ENCODE measurements at places on chromosomes 11 and 22.
A peak's percentile ranks its signal among the peaks of the same experiment; 100 is the strongest.

DNA sequence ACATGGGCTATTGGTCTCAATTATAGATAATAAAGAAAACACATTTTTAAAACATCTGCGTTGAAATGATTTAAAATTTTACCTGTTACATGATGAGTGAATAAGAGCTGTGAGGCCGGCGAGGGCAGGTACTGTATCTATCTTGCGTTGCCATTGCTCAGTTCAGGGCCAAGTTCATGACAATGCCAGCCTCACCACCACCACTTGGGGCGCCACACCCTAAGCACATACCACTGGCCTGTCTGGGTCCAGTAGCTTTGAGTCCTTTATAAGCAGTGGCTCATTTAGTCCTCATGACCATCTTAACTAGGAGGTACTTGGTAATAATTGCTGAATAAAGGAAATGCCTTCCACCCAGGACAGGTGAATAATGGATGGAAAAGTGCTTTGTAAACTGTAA is 14.5 kb upstream of the MB start:
- no peak for DNase-seq

- DNase-seq = no peak
These were observed 30.6 kb downstream of the GLB1L2 start for GRCh38 chr11:134362192-134362901.

DNA sequence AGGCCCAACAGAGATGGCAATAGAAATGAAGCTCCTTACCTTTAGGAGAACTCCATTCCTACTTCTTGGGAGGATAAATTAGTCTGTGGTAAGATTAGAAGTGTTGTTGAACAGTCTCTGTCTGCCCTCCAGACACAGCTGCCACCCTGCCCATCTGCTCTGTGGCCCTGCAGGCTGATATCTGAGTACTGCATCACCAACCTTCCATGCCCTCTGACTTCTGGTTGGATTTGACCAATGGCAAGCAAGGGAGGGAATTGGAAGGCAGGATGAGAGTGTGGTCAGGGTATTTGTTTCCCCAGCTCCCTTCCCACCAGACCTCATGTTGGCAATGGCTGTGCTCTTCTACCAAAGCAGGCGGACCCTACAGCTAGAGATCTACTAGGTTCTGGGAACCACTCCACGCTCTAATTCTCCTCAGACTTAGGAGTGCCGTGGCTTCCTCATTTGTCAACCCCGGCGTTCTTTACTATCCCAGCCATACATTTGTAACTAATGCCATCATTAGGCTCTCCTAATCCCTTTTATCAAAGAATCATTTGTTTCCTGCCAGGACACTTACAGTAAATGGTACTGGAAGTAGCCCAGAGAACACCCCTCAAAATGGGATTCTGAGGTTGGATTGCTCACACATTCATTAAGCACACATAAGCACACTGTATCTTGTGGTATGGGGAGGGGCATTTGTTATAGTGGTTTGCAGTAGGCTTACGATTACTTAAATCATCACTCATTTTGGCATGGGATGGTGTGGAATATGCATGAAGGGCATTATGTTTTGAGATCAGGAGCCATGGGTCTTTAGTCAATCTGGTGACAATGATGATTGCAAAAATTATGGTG is 35.4 kb upstream of the CD44 start:
- no peak for DNase-seq

GRCh38 chr22:46105494-46106278 is 44.6 kb upstream of the PPARA start:
- DNase-seq = no peak

- DNase-seq = no peak
These were observed 77.4 kb downstream of the NAV2 start for GRCh38 chr11:19789835-19790710.

- no peak for DNase-seq
These were observed 19.3 kb downstream of the PRR33 start for GRCh38 chr11:1872267-1872985.

- DNase-seq = no peak
These were observed 131.9 kb upstream of the TEAD1 start for GRCh38 chr11:12542186-12542935.

GRCh38 chr11:88318017-88318416 is 19.5 kb downstream of the CTSC start:
- no peak for DNase-seq

GRCh38 chr11:43833657-43834073 is 47.0 kb upstream of the ALKBH3 start:
- DNase-seq = no peak

DNA sequence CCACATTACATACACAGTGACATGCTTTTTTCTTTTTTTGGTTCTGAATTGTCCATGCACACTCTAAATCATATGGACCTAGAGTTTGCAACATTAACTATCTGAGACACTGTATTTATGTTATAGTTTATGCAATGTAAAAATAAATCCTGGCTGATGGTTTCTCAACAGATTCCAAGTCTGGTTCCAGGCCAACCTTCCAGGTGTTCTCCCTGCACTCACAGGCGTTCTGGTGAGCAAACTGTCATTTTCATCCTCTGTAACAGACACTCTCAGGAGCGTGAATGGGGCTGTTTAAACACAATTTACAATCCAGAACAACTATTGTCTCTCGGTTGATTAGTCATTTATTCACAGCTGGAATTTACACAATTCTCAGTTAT is 36.5 kb upstream of the ANKK1 start:
- DNase-seq = no peak

DNA sequence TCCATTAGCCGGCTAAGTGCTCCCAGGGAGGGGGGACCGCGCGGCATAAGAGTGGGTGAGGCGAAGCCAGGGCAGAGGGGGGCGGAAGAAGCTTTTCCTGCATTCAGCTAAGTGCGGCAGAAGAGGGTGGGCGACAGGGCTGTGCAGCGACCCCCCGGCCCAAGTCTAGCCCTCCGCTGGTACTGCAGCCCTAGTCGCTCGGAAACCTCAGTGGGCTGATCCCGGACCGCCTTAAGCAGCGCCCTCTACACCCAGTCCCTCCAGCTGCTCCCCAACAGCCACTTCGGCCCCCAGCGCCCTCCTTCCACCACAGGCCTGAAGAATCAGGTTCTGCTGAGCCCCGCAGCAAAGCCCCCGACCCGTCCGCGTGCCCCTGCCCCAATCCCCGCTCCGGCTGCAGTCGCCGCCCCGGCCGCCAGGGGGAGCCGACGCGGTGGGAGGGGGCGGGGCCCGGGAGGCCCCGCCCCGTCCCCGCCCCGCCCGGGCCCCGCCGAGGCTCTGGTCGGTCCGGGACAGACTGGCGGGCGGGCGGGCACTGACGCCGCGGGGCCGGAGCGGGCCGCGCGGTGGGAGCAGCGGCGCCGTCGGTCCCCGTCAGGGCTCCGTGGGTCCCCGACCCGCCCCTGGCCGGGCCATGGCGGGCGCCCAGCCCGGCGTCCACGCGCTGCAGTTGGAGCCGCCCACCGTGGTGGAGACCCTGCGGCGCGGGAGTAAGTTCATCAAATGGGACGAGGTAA is at the start of gene PLCB3:
Gene PLCB3, plus strand, starts transcription at position 515 of the 737 bp plus-strand sequence. Its CDS starts 120 bp downstream, at position 635.
- no peak for DNase-seq

GRCh38 chr22:32649515-32650200 is 151.8 kb upstream of the TIMP3 start:
- DNase-seq = no peak

DNA sequence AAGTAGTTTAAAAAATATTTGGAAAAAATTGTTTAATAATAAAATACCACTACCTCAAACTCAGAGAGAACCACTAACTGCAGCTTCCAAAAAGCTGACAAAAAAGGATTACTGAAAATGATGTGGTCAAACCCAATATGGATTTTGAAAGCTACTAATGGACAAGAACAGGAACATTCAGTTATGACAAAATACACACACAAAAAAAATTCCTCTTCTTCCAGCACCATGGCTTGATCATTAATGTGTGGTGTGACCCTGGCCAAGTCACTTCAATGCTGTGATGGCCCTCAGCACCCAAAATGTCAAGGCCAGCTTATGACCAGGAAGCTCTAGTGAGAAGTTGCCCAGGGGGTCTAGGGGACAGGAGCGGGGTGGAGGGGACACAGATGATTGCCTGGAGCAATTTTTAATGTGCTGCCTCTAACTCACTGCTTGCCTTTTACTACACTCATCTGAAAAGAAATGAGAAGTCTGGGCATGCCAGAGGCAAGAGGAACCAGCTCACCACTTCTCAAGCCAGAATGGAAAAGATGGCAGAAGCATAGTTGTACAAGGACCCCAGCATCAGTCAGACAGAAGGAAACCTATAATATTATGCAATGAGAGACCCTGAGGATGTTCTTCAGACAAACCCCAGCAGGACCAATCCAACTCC is 2.2 kb downstream of the SMCO4 start:
- no peak for DNase-seq

- no peak for DNase-seq
These were observed 5.9 kb upstream of the AMOTL1 start for GRCh38 chr11:94762208-94762607.

DNA sequence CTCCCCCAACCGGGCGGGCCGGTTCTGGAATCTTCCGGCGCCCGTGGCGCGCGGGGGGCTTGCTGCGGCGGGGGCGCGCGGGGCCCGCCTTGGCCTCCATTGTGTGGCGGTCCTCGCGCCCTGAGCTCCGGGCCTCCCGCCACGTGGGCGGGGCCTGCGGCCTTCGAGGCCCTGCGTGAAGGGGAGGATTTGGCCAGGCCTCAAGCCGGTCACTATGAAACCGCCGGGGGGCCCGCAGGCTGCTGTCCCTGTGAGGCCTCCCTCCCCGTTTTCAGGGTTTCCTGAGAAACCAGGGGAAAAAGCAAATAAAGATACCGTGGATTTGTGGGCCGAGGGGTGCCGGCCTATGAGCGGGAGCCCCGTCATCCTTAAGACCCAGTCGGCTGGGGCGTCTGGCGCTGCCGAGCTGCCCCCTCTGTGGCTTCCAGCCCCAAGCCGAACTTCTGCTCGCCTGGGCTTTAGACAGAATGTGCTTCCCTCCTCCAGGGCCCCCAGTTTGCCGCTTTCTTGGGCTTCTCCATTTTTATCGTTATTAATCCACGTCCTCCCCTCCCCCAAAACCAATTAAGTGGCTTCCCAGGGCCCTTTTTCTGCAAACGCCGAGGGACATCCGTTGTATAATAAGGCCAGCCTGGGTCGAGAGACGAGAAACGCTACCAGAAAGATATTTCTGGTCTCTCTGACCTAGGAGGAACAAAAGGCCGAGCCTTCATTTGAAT is 602 bp downstream of the EWSR1 start:
- no peak for DNase-seq

GRCh38 chr11:34327804-34328631 is 29.8 kb downstream of the ABTB2 start:
- DNase-seq = no peak

DNA sequence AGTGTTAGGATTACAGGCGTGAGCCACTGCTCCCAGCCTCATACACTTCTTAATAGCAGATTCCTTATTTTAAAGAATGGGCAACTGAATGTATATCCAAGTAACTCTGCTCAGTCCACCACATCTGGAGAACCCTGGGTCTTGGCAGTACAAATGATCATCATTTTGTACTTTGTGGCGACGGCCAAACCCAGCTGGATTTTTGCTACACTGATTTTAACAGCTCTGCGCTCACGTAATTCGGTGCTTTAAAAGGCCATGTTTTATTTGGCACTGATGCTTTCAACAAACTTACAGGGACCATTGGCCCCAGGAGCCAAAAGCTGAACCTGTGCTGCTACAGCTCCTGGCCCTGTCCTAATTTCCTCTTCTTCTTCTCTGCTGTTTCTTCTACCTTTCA is 60.8 kb upstream of the PDE3B start:
- no peak for DNase-seq

DNA sequence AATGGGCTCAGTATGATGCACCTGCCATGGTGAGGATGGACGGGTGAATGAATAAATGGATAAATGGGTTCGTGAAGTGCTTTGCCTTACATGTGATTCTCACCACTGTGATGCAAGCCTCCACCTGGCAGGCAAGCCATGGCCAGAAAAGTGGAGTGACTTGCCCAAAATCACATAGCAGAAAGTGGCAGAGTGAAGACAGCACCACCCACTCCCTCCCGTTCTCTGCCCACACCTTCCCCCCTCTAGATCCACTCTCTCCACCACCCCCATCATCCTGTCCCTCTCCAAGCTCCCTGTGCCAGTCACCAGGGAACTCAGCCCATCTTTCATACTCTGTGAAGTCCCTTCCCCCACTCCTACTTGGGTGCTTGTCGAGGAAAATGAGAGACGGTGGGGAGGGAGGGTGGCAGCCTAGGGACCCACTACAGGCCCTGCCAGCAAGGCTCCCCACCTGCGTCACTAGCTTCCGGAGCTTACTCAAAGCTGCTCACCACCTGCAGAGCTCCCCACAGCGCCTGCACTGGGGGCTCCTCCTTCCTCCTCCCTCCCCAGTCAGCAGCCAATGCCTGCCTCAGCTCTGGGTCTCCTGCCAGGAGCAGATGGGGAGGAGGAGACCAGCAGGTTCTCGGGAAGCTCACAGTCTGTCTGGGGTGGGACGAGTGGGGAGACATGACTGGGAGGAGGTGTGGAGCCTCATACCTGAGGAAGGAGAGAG is 82.3 kb downstream of the PDE2A start:
- peak; percentile 40 for DNase-seq

DNA sequence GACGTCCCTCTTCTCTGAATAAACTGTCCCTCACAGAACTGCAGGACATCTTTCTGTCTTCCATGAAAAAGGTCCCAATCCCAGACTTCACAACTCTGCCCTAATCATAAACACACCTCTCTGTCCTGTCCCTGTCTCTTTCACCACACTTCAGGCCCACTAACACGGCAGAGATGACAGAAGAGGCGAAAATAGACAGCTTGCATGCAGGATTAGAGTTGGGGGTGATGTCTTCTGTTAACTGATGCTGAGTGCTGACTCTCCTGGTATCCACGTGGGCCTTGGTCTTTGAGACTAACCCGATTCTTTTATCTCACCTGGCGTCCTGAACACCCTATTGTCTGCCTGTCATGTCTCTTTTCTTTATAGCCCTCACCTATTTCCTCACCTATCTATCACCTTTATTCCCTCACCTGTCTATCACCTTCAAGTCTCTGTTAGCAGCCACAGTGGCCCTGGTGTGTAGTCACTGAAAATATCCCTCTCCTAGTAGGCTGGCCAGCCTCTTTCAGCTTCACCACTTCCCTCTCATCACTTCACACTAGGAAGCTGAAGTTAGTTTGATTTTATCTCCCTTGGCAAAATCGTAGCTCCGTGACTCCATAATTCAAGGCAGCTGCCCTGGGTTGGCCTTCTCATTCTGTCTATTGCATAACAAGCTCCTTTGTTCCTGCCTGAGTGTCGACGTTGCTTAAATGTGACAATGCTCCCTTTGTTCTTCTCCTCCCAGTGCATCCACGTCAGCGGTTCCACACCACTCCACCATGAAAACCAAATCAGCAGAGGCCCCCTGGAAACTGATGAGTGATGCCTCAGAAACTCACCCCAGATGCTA is 30.6 kb upstream of the DRD2 start:
- no peak for DNase-seq

DNA sequence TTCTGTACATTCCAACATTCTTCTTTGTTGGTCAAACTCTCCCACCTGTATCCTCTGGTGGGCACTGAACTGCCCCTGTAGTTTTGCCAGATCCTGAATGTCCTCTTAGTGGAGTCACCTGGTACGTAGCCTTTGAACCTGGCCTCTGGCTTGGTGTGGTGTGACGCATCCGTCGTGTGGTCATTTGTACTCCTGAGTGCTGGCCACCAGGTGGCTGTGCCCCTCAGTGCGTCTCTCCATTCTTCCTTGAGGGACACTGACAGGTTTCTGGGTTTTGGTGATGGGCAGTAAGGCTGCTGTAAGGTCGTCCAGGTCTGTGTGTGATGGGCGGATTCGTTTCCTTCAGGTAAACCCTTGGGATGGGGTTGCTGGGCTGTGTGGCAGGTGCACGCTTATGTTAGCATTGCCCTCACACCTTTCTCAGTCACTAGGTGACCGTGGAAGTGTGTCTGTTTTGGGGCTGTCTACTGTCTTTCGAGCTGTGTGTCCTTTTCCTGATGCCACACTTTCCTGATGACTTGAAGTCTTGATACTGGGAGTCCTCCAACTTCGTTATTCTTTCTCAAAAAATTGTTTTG is 13.6 kb upstream of the RANBP1 start:
- no peak for DNase-seq

- no peak for DNase-seq
These were observed 38.5 kb downstream of the SIK3 start for GRCh38 chr11:117059611-117060148.

Measured in stimulated activated CD4-positive, alpha-beta T cell treated with anti-CD3 and anti-CD28 coated beads, TNF-alpha, amount 100 ng/mL, for 48 hours (primary cell).